Psoas muscle (tissue), 8 donors: ENCODE measurements at places on chromosomes 1 and 21. TPM values are rescaled to one million over a fixed set of nuclear protein-coding genes. Genes with fewer than 3 reads are reported as not detected.

Gene NR5A2
- total RNA-seq = 0.60 TPM

Gene TBX15
- total RNA-seq = 62.5 TPM

DNA sequence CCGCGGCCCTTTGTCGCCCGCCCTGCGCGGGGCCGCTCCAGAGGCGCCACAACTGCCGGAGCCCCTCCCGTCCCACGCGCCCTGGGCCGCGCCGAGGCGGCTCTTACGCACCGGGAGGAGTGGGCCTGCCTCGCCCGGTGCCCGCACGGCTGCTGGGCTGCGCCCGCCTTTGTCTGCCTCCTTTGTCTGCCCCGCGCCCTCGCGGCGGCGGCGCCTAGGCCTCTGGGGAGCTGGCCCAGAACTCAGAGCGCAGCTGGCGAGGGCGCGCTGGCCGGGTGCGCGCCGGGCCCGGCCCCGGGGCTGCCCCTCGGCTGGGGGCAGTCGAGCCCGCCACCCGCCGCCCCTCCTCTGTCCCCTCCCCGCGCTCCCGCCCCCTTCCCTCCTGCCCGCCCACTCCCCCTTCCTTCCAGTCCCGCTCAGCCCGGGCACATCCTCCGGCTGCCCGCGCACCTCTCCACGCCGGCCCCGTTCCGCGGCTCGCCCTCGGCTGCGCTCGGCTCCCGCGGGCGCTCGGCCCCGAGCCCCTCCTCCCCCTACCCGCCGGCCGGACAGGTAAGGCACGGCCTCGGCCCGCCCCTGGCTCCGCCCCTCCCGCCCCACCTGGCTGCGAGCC is at the start of gene DRAXIN:
DRAXIN (plus strand) TSS at position 409 of the 613 bp plus-strand sequence. CDS start 14,549 bp downstream, outside the sequence.
- no peak for DNase-seq

DNA sequence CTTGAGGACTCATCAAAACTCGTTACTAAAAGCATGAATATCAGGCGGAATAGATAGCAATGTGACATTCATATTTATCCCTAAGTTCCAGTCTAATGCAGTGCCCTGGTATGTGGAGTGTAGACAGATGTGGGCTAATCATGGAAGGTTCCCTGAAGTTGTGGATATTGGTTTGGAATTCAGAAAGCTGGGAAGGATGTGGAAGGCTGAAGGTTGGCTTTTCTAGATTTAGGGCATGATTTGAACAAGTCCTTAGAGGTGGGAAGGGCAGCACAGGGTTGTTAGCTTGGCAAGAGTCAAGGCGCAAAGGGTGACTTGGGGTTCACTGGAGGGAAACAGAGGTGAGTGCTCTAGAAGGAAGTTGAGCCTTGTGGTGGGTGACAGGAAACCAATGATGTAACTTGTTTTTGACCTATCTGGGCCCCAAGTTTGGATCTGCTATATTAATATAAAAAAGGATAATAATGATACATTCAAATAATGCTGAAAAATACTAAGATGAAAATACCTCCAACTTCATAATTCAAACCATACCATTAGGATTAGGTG is 21.9 kb downstream of the LGALS8 start:
- no peak for DNase-seq

- no peak for DNase-seq
Observed at GRCh38 chr21:29870814-29871213, 69.0 kb downstream of the GRIK1 start.

Gene LCE1E
- not detected for total RNA-seq

Gene SLC6A9
- 0.71 TPM for total RNA-seq

DNA sequence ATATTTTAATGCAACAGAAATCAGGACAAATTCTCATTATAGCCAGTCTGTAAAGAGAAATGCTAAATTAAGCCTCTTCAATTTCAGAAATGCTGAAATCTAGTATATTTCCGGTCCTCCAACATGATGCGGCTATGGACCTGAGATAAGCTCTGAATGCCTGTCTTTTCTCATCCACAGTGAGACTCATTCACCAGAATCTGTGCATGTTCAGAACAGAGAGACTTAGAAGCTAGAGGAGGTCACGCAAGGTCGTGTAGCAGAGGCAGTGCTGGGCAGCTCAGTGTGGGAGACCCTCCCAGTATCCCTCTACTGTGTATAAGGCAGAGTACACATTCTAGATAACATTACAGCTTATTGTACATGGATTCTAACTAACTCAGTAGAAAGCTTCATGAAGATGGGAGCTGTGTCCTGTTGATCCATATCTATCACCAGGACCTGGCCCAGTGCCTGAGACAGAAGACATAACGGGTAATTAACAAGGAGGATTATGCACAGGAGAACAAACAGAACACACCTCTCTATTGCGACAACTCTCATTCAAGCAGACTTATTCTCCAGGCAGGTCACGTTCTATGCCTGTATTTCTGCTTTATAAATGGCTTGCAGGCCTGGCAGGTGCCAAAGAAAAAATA is 97.0 kb upstream of the COA6 start:
- DNase-seq = no peak

DNA sequence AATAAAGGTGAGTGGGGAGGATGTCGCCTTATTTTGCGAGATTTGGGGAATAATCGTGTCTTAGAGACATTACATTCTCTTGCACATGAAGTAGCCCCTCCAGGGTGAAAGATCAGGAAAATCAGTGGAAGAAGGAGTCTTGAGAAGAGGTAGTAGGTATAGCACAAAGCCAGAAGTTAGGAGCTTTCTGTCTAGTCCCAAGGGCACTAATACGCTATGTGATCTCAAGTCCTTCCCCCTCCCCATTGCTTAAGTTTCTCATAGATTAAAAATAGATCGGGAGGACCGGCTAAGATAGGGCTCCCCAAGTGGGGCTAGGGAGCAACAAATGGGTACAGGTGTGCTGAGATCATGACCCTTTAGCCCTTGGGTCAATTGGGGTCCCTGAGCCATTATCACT is 13.5 kb downstream of the LRRN2 start:
- no peak for DNase-seq

DNA sequence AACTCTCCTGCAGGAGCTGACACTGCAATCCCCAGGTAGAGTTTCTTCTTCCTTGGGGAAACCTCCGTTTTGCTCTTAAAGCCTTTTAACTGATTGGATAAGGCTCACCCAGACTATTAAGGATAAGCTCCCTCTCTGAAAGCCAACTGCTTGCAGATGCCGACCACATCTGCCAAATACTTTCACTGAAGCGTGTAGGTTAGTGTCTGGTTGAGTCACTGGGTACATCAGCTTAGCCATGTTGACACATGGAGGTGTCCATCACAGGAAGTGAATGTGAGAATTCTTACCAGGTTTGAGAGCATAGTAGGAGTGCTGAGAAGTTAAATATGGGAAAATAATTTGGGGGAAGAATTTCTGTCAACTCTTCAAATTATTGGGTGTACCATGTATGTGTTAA is 202.0 kb downstream of the AJAP1 start:
- DNase-seq = no peak

- DNase-seq = no peak
Observed at GRCh38 chr1:198986036-198986435, 347.2 kb downstream of the PTPRC start.

Gene LRRC53
- total RNA-seq = not detected

Gene LAMB3
- 2.3 TPM for total RNA-seq

GRCh38 chr21:28200726-28201125 is 792.0 kb downstream of the LTN1 start:
- DNase-seq = no peak

- no peak for DNase-seq
Observed at GRCh38 chr1:47002211-47002610, 21.3 kb upstream of the CYP4X1 start.

GRCh38 chr1:159229260-159229885 is 24.7 kb downstream of the ACKR1 start:
- no peak for DNase-seq

GRCh38 chr1:39090757-39091380 is 64.7 kb downstream of the NDUFS5 start:
- no peak for DNase-seq

DNA sequence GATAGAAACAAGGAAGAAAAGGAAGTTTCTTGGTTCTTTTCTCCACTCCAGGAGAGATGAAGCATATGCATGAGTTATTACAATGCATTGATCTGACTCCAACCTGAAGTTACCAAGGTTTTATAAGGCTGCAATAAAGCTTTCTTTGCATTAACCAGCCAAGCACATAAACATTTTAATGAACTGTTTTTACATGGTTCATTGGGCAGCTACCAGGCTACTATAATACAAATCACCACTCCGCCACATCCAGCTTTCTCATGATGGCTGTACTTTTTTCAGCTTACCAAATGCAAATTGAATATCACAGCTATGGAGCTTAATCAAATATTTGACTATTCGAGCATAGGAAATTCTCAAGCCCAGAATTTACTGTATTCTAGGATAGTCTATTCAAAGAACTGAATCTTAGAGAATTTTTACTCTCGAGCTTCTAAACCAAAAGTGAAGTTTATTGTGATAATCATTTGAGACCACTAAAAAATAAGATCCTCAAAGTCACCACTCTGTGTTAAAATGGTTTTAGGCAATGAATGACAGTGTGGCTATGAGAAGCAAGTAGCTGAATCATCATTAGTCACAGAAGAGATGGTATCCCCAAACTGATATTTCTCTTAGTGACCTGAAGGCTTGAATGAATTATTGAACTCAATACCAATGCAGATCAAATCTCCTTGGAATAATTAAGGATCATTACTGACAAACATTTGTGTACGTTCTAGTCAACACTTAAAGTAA is 58.6 kb upstream of the ZNF281 start:
- no peak for DNase-seq

DNA sequence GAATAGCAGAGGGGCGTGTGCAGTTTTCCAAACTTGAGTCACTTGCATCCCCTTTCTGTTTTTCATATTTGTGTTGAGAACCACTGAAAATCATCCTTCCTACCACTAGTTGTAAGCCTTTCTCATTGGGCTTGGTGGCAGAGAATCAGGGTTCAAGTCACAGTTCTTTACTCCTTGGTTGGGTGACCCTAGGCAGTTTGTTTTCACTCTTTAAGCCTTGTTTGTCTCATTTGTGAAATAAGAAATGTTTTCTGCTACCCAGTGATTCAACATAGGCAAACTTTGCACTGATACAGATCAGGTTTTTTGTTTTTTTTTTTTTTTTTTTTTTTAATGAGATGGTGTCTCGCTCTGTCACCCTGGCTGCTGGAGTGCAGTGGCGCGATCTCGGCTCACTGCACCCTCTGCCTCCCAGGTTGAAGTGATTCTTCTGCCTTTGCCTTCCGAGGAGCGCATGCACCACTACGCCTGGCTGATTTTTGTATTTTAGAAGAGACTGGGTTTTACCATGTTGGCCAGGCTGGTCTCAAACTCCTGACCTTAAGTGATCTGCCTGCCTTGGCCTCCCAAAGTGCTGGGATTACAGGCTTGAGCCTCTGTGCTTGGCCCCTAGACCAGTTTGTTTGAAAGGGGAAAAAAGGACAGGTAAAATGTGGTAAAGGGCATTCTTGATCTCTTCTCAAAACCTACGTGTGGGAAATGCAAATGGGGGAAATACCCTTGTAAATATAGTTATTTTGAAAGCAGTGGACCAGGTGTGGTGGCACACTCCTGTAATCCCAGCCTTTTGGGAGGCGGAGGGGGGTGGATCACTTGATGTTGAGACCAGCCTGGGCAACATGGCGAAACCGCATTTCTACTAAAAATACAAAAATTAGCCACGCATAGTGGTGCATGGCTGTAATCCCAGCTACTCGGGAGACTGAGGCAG is 3.2 kb downstream of the CLIC4 start:
- DNase-seq = no peak

GRCh38 chr21:45128613-45129188 is 54.3 kb downstream of the ADARB1 start:
- peak; percentile 78 for DNase-seq

DNA sequence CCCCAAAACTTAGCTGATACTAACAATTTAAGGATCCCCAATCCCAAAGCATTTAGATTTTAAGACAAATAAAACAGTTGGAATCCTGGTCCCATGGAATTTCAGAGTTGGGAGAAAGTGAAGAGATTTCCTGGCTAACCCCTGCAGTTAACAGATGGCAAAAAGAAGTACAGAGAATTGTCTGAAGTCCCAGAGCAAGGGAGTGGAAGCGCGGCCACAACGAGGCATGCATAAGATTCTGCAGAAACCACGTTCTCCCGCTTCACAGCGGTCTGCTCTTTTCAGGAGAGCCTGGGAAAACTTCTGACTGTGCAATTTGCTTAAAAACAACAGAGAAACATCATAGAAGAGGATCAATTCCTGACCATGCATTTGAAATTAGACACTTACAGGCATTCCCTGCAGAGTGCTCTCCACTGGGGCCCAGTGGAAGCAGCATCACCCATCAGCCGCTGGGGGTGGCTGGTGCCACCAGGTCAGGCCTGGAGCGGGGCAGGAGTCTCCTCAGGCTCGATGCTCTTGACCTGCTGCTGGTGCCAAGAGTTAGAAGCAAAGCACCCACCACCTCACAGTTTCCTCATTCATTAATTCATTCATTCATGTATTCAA is 226.7 kb upstream of the POU3F1 start:
- no peak for DNase-seq

GRCh38 chr1:219824338-219824737 is 104.0 kb downstream of the SLC30A10 start:
- no peak for DNase-seq

Gene MAN1C1
- 1.8 TPM for total RNA-seq

Gene CCDC190
- not detected for total RNA-seq

DNA sequence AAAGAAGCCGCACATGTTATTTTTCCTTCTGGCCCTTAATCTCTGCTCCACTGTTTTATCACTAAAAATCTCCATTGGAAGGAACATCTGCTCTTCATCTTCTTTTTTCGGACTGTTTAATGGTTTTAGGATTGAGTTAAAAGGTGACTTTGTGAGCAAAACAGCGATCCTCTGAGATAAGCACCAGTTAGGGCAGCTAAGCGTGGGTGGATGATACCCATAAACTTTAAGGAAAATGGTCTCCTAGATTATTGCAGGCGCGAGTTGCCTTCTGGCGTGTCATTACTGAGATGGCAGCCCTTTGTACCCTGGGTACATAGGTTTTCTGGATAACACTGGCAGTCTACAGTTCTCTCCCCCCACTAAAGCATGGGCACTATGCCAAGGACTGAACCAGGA is 44.0 kb upstream of the HMGB4 start:
- no peak for DNase-seq

DNA sequence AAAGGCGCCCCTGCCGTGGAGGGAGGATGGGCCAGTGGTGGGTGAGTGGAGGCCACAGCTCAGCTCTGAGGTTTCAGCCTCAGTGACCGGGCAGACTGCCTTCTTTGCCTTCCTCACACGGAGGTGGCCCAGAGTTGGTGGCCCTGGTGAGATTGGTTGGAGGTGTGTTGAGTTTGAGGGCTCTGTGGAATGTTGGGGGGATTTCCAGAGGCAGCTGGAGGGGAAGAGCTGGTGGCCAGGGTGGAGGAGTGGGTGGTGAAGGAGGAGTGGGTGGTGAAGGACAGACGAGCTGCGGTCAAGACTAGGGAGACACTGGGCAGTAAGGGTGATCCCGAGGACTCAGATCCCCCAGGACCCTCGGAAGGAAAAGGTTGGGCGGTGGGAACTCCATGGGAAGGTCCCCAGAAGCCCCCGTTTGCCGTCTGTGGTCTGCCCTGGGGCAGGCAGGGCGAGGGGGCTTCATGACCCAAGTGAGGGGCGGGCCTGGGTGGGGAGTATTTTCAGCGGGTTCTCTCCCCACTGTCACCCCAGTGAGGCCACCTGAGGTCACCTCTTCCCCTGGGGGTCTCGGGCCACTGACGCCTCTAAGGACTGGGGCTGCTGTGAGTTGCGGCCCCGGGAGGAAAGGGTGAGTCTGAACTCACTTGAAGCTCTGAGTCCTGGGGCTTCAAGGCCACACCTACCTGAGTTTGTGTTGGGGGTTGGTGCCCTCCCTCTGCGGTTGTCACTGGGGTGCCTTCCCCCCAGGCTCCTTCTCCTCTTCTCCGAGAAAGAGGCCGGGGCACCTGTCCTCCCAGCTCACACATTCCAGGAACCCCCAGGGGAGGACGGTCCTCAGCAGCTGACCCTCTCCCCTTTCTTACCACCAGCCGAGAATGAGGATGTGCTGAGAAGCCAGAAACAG is 22.7 kb upstream of the PIK3CD start:
- no peak for DNase-seq

- DNase-seq = no peak
Observed at GRCh38 chr1:117600325-117600943, 5.4 kb upstream of the TENT5C start.
